Adrenal gland (tissue), 19 donors: ENCODE measurements at places on chromosomes 2 and 18.

DNA sequence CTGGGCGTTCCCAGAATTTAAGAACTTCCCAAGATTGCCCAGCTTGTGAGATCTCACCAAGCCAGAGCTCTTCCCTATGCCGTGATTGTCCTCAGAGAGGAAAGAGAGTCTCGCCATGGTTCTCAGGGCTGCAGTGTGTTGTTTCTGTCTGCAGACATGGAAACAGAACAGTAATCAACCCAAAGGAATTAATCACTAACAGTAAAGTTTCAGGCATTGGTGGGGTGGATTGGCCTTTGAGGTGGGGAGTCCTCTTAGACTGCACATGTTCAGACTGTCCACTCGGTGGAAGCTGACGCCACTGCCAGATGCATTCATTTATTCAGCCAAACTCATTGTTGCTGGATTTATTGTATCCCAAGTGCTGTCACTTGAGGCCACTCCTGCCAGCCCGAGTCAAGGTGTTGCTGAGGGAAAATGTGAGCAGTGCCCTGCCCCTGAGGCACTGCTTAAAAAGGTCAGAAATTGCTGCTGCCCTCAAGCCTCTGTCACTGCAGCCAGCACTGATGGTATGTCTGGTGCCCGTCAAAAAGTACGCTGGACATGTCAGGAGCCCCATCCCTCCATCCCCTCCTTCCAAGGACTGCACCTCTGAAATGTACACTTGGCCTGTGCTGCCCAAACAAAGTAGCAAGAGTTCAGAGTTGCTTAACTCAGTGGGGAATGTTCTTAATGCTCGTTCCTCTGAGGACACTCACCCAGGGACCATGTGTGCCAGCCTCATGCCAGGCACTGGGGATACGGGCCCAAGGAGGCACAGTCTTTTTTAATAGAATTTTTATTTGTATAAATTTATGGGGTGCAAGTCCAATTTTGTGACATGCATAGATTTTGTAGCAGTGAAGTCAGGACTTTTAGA, 201.0 kb downstream of the GLI2 start:
- DNase-seq, result no peak

GRCh38 chr2:197847651-197848401, 43.4 kb downstream of the PLCL1 start:
- DNase-seq, result no peak

- no peak for DNase-seq
Observed at GRCh38 chr2:99255491-99256318, at the start of gene LYG2. TSS of gene LYG2 (minus strand) at chr2:99255666. CDS start at chr2:99254260, 1,406 bp downstream.

- no peak for DNase-seq
Observed at GRCh38 chr2:103361712-103362111, 599.9 kb downstream of the TMEM182 start.

DNA sequence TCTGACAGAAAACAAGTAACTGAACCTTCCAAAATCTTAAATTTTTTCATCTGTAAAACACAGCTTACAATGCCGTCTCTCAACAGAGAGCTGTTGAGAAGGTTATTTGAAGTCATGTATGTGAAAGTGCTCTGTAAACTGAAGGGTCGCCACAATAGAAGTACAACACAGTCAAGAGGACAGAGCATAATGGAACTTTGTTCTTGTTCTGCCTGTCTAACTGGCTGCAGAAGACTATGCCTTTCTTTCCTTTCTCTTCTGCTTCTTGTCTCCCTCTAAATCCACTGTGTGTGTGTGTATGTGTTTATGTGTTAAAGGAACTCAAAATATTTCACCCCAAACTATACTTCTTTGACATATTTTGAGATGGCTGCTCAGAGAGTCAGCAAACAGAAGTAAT, 365.8 kb upstream of the RND3 start:
- no peak for DNase-seq

- no peak for DNase-seq
Observed at GRCh38 chr2:213148572-213149261, 2.7 kb downstream of the IKZF2 start.
